ENCODE measurements at places on chromosomes 11 and 22.

- DNase-seq: no peak
Observed at GRCh38 chr11:72766152-72766902, 14.1 kb upstream of the ARAP1 start.

- no peak for DNase-seq
Observed at GRCh38 chr11:77568916-77569675, 20.7 kb upstream of the AQP11 start.

GRCh38 chr11:118897721-118898310, 14.1 kb downstream of the CXCR5 start:
- no peak for DNase-seq

DNA sequence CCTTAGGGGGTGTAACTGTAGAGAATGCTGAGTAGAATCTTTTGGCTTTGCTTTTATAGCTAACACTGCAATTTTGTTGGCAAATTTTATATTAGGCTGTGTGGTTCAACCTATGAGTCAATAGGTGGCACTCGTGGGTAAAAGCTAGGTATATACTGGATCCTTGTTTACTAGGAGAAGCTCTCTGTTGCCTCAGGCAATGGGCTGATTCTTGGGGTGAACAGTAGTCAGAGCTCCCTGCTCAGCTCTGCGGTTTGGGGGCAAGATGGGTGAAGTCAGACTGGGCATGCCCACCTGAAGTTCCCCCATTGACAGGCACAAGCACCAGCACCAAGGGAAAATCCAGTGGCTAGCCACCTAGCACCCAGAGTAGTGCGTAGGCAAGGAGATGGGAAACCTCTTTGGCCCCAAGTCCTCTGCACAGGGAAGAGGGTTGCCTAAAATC, 238.7 kb downstream of the FAM181B start:
- no peak for DNase-seq

DNA sequence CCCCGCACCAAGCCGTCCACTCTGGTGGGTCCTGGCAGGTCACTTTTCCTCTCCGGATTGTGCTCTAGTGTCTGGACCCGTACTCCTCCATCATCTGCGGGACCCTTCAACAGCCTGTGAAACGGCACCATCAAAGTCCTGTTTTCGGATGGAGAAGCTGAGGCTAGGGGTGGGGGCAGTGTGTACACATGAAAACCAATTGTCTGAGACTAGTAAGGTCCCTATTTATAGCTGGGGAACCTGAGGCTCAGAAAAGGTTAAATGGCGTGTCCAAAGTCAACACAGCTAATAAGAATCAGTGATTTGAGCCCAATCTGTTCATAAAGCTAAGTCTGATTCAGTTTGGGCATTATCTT, 668 bp upstream of the LRRC32 start:
- DNase-seq: no peak
